Spinal cord (tissue), 10 donors: ENCODE measurements at places on chromosomes 1 and 21. TPM values are rescaled to one million over a fixed set of nuclear protein-coding genes. Genes with fewer than 3 reads are reported as not detected.
A peak's percentile ranks its signal among the peaks of the same experiment; 100 is the strongest.

CDC7 gene
- total RNA-seq = 16.5 TPM

DNA sequence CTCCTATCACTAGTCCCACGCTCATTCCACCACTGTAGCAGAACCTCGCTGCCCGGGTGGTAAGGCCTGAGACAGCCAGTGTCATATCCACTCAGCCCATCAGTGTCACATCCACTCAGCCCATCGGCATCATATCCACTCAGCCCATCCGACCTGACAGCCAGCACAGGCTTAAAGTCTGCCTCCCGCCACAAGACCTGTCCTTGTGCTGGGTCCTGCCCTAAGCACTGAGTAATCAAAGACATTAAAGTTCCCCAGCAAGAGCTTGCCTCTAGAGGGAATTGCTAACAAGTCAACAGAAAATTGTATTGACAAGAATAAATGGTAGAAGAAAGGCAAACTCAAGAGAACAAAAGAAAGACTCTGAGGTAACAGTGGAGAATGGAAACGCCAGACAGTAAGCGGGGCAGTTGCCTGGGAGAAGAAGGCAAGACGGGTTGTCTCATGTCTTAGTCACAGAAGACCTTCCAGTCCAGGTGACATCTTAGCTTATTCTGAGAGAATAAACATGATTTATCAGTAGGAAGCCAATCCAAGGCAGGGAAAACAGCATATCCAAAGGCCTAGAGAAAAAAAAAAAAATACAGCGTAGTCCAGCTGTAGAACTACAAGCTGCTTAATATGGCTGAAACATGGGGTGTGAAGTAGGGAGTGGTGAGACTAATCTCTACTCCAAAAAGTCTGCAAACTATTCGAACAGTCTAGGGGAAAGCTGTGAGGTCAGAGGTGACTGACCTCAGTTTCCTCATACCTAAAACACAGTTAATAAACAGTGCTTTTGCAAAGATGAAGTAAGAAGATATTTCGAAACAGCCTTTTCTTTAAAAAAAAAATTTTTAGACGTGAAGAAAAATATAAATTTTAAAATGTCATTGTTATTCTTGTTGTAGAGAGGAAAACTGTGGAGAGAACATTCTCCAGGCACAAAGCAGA is 1.1 kb downstream of the ITLN1 start:
- H3K4me1 ChIP-seq = no peaks in the 10 kb centered on the region
- no peaks in the 10 kb centered on the region for H3K27me3 ChIP-seq
- H3K27ac ChIP-seq = no peak overlapping the region
- no peak overlapping the region for H3K4me3 ChIP-seq
- no peak for DNase-seq

GRCh38 chr1:231340328-231341013 is 2.4 kb downstream of the SPRTN start:
- no peak for DNase-seq
- H3K27ac ChIP-seq = no peak overlapping the region
- no peaks in the 10 kb centered on the region for H3K27me3 ChIP-seq
- peaks cover 16% of the 10 kb centered on the region for H3K36me3 ChIP-seq
- H3K4me1 ChIP-seq = peaks cover 27% of the 10 kb centered on the region

DNA sequence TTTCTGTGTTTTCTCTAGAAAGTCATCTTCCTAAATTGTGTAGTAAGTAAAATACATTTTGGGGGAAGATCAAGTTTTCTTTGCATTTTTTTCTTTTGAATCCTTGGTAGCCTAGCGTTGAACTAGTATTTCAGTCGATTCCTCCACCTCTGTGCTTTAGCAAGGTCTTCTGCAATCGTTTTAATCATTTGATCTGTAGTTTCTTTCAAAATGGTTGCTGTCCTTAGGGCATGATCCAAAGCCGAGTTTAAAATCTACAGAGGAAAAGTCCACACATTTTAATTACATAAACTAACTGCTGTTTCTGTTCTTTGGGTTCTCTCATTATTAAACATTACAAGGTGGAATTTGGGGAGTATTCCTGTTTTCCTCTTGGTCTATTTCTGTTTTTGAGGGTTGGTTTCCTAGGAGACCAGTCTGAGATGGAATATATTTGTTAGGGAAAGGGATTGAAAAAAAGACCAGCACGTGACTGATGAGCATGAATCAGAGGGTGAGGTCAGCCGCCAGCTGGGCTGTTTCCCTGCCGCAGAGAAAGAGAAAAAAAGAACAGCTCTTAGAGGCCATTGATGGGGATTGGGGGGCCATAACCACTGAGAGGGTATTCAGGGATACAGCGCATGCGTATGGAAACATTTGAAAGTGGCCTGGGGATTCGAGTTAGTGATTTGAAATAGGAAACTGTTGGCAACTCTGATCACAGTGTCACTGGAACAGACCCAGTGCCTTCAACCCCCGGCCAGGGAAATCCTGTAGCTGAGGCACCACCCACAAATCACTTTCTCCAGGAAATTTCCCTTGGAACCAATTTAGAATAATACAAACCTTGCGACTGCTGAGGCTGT is 40.6 kb downstream of the AKNAD1 start:
- H3K4me3 ChIP-seq = peak overlapping the region; percentile 14
- peak; percentile 87 for DNase-seq
- peaks cover 18% of the 10 kb centered on the region for H3K4me1 ChIP-seq
- peak overlapping the region; percentile 97 for H3K27ac ChIP-seq
- no peaks in the 10 kb centered on the region for H3K36me3 ChIP-seq

DNA sequence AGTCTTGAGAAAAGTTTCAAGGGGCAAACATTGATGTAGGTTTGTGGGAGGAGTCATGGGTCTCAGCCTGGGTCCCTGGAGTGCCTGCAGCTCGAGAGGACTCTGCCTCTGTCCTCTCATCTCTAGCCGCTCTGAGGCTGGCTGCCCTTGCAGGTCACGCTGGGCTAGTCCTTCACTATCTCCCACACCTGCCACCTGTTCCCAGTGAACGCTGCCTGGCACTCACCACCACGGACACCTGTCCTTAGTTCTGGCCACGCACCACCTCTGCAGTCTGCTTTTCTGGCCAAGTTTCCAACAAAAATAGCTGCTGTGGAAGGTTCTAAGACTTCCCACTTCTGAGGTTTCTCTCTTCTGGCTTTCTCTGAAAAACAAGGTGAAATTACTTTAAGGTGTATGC is 52.5 kb downstream of the SH3BGR start:
- H3K4me1 ChIP-seq = peaks cover 10% of the 10 kb centered on the region
- no peak overlapping the region for H3K27ac ChIP-seq
- H3K4me3 ChIP-seq = no peak overlapping the region
- no peaks in the 10 kb centered on the region for H3K27me3 ChIP-seq
- DNase-seq = no peak

- no peak overlapping the region for H3K4me3 ChIP-seq
- H3K27me3 ChIP-seq = no peaks in the 10 kb centered on the region
- peak; percentile 65 for DNase-seq
- H3K36me3 ChIP-seq = peaks cover 32% of the 10 kb centered on the region
Observed at GRCh38 chr21:46639489-46640386, 4.3 kb downstream of the PRMT2 start.

GRCh38 chr1:93448983-93449804 is 1.3 kb downstream of the FNBP1L start:
- no peaks in the 10 kb centered on the region for H3K27me3 ChIP-seq
- H3K36me3 ChIP-seq = no peaks in the 10 kb centered on the region
- DNase-seq = peak; percentile 51
- peak overlapping the region; percentile 91 for H3K4me3 ChIP-seq

- H3K36me3 ChIP-seq = no peaks in the 10 kb centered on the region
- no peak for DNase-seq
- no peak overlapping the region for H3K27ac ChIP-seq
- H3K4me1 ChIP-seq = peaks cover 55% of the 10 kb centered on the region
Observed at GRCh38 chr1:25798666-25799351, 1.2 kb upstream of the SELENON start.
